H9 (cell line): ENCODE measurements at places on chromosomes 6 and 20.
A peak's percentile ranks its signal among the peaks of the same experiment; 100 is the strongest.

DNA sequence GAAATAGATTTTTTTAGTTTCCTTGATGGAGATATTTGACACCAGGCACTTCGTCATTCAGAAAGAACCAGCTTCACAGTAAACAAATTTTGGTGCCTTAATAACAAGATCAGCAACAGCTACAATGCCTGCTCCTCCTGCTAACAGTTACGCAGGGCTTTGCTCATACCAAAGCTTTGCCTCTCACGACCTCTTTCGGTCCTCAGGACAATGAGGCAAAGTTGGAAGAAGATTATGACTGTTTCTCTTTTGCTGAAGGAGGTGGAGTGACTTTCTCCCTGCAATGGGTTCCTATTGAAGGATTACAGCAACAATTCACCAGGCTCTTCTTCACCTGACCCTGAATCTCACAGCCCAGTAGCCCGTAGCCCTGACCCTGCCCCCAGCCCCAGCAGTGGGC, 440.1 kb downstream of the PREX1 start:
- DNase-seq, result no peak

- peak; percentile 83 for DNase-seq
Observed at GRCh38 chr20:57772349-57772964, 62.6 kb upstream of the PMEPA1 start.

DNA sequence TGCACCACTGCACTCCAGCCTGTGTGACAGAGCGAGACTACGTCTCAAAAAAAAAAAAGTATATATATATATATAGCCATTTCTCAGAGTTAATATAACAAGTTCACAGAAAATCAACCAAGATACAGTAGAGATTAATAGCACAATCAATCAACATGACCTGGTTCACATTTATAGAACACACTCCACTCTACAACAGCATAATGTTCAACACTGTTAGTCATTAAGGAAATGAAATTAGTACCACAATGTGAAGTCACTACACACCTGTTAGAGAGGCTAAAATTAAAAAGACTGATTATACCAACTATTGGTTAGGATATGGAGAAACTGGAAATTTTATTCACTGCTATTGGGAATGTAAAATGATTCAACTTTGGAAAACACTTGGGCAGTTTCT, 387.7 kb downstream of the QKI start:
- no peak for DNase-seq

GRCh38 chr6:142838821-142839685, 105.9 kb downstream of the HIVEP2 start:
- no peak for DNase-seq

- no peak for DNase-seq
Observed at GRCh38 chr6:146892613-146893401, 294.0 kb downstream of the ADGB start.

GRCh38 chr20:1935696-1936366, 40.6 kb downstream of the SIRPA start:
- DNase-seq, result no peak

- DNase-seq, result peak; percentile 97
Observed at GRCh38 chr6:149922642-149923326, at the start of gene RAET1G. Gene RAET1G, minus strand, starts transcription at chr6:149923121. Its CDS starts 111 bp downstream, at chr6:149923010.

DNA sequence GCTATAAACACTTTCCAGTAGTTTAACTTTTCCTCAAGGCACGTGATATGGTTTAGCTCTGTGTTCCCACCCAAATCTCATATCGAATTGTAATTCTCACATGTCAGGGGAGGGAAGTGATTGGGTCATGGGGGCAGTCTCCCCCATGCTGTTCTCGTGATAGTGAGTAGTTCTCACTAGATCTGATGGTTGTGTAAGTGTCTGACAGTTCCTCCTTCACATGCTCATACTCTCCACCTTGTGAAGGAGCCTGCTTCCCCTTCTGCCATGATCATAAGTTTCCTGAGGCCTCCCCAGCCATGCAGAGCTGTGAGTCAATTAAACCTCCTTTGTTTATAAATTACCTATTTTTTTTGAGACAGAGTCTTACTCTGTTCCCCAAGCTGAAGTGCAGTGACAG, 127.9 kb downstream of the DTNBP1 start:
- no peak for DNase-seq

- DNase-seq, result peak; percentile 55
Observed at GRCh38 chr6:43828711-43829110, 58.7 kb downstream of the VEGFA start.

- DNase-seq, result no peak
Observed at GRCh38 chr20:62064770-62065673, 659 bp downstream of the TAF4 start.
